ENCODE measurements at places on chromosomes 5 and 9.
A peak's percentile ranks its signal among the peaks of the same experiment; 100 is the strongest.

- peak; percentile 75 for DNase-seq
Observed at GRCh38 chr9:37290940-37291485, 131.5 kb upstream of the GRHPR start.

GRCh38 chr9:96674906-96675538, 19.9 kb upstream of the PRXL2C start:
- DNase-seq = peak; percentile 93

GRCh38 chr9:35690294-35690613, 529 bp upstream of the TPM2 start:
- no peak for DNase-seq

DNA sequence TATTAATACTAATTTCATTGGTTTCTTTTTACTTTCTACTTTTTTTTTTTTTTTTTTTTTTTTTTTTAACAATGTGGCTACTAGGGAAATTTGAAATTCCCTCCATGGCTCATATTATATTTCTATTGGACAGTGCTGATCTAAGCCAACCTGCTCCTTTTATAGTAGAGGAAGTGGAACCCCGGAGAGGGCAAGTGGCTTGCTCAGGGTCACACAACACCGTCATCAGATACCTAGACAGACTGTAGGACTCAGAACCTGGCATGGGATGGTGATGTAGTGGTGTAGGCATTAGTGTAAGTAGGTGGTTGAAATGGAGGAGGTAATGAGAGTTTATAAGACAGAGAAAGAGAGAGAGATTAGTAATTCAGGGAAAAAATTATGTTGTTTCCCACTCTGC, 10.8 kb downstream of the ZNF618 start:
- peak; percentile 36 for DNase-seq

DNA sequence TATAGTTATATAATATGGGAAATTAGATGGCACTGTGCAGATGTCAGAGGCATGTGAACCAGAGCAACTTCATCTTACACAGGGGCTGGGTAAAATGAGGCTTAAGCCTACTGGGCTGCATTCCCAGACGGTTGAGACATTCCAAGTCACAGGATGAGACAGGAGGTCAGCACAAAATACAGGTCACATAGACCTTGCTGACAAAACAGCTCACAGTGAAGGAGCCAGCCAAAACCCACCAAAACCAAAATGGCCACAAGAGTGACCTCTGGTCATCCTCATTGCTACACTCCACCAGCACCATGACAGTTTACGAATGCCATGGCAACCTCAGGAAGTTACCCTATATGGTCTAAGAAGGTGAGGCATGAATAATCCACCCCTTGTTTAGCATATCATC, 479.4 kb downstream of the TLR4 start:
- peak; percentile 81 for DNase-seq

- peak; percentile 93 for DNase-seq
Observed at GRCh38 chr5:132215329-132215728, 12.3 kb downstream of the P4HA2 start.

- DNase-seq = no peak
Observed at GRCh38 chr5:180974612-180975315, 13.9 kb upstream of the BTNL3 start.

All from renal cortical epithelial cell (primary cell).